H4 (cell line): ENCODE measurements at places on chromosomes 5 and 9. TPM values are rescaled to one million over a fixed set of nuclear protein-coding genes. Genes with fewer than 3 reads are reported as not detected.
A peak's percentile ranks its signal among the peaks of the same experiment; 100 is the strongest.

The TMEFF1 gene
- total RNA-seq = 0.31 and 1.2 TPM in 2 replicates

The TRMT10B gene
- total RNA-seq = 1.3 and 1.5 TPM in 2 replicates

The PCSK1 gene
- not detected in 2 replicates for total RNA-seq

The PIP5KL1 gene
- total RNA-seq = 0.95 and 2.6 TPM in 2 replicates

GRCh38 chr5:77427998-77428397 lies 64.1 kb downstream of the WDR41 start:
- no peak for DNase-seq

DNA sequence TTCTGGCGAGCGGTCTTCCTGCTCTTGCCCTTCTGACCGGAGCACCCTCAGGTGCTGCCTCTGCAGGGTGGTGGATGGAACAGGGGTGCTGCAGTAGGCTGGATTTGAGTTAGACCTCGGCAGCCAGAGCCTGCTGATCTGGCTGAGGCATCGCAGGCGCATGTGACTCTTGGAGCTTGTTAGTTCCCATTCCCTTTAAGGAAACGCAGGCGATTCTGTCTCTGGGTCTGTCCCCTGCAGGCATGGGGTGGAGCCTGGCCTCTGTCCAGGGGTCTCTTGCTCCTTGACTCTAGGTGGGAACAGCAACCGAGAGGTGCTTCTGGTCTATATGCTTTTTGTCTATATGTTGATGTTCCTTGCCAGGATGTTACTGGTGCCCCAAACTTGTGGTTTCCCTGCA lies 3.1 kb downstream of the WNK2 start:
- no peak for DNase-seq

The SMIM27 gene
- 7.3 and 10.9 TPM in 2 replicates for total RNA-seq

The PCDHGB6 gene
- total RNA-seq = 0.02 and 0.33 TPM in 2 replicates

DNA sequence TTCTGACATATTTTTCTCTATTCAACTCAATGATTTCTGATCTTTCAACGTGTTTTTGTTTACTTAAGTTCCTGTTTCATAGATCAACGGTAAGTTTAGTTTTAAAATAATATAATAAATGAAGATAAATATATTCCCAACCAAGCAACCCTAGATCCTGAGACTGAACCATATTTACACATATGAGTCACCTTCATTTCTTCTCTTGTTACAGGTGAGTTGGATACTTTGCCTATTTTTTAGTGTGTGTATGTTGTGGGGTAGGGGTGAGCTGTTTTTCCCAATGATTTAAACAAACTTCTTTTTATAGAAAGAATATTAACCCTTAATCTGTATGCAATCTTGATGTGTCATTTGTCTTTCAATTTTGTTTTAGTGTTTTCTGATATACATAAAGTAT lies 186.9 kb downstream of the MCTP1 start:
- DNase-seq = no peak

DNA sequence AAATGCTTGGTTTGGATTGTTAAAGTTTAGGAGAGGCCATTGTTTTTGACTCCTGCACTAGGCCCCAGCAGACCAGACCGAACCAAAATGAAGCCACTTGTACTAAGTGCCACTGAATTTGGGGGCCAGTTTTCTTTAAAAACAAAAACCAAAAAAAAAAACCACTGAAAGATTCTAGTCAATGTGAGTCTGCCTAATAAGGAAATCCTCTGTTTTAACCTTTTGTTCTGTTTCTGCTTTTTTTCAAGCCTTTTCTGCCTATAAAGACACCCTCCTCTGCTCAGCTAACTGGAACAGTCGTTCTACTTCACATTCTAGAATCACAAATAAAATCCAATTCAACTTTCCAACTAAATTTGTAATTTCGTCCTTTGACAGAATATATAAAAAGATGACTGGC lies 64.9 kb downstream of the SERINC5 start:
- no peak for DNase-seq

- DNase-seq = no peak
Observed at GRCh38 chr5:170201311-170201710, 31.5 kb upstream of the C5orf58 start.

The TSTD2 gene
- 8.5 and 9.3 TPM in 2 replicates for total RNA-seq

DNA sequence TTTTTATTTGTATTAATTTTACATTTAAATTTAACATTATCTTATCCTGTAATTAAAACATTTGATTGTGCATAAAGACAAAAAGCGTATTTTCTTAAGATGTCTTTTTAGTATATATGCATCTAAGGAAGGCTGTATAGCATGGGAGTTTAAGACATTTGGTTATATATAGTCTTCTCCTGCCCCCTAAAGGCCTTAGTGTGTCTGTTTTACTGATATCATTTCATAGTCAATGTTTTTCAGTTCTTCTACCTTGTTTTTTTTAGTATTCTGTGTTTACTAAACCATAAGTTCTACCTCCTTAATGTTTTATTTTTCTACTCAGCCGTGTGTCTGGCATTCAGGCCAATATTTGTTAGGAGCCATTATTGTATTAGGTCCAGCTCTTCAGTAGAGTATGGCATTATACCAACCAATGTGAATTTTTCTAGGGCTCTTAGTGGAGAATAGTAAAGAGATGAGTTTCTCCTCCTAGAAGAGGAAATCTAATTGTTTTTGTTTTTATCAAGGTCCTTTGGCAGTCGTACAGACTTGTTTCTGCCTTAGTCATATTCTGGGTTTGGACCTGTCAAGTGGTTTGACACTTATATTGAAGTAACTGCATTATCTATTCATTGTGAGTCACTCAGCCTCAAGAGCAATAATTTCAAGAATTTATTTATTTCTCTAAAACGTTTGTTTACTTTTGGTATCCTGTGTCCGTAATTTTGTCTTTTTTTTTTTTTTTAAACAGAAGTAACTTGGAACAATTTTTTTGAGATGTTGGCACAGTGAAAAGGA lies 74.8 kb downstream of the SLF1 start:
- peak; percentile 22 for DNase-seq

The EQTN gene
- total RNA-seq = not detected in 2 replicates

- DNase-seq = no peak
Observed at GRCh38 chr5:68522863-68523262, 307.3 kb downstream of the PIK3R1 start.

The NSUN2 gene
- total RNA-seq = 53.5 and 63.2 TPM in 2 replicates
